ENCODE measurements at places on chromosomes 11 and 22. TPM values are rescaled to one million over a fixed set of nuclear protein-coding genes. Genes with fewer than 3 reads are reported as not detected.

Gene NXPE4
- 0.25 TPM for total RNA-seq

DNA sequence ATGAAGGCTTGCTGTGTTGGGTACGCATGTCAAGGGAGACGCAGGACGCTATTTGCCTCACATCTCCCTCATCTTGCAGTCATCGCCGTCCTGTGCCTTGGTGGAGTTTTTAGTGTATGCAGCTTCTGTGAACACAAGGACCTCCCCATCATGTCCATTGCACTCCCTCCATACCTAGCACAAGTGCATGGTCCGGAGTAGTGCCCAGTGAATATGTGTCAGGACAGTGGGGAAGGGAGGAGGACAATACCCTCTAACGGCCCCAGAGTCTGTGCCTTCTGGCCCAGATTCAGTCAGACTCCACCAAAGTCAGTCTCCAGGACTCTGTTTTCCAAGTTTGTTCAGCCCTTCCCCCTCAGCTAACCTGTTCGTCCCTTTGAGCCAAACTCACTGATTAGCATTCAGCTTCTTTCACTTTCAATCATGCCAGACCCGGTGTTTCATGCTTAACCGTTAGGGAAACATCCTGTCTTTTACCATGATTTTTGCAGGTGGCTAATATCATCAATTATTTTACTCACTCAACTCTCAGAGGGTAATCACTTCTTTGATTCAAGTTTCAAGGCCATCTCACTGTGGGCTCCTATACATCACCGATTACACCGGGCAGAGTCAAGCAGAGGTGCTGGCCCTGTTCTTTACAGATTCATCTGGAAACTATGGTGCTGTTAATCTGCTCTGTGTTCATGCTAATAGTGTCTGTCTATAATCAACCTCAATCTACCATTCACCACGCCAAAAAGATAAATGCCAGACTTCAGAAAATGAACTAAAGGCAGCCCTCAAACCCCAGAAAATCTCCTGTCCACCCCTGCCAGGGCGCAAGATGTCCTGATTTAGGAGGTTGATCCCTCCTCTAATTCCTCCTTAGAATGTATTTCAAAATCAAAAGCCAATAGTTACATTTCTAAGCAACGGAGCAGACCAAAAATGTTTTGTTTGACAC, 156.5 kb downstream of the RRAS2 start:
- DNase-seq = no peak

- DNase-seq = no peak
Measured at GRCh38 chr11:88655196-88655595, 317.7 kb upstream of the CTSC start.

Gene SPON1
- total RNA-seq = 34.5 TPM

- DNase-seq = peak; percentile 81
Measured at GRCh38 chr11:111283945-111284481, 14.3 kb upstream of the POU2AF3 start.

DNA sequence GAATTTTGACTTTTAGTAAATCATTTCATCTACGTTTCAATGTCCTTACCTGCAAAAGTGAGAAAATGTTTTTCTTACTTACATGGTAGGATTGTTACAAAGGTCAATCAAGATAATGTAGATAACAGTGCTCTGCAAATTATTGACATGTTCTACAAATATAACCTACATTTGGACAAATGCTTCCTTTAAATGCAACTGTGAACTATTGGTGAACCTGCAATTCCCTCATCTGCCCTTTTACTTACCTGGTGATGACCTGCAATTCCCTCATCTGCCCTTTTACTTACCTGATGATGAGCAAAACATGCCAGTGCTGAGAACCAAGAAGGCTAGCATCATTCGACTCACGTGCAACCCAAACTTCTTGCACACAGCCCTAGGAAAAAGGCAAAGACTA, 11.1 kb downstream of the ALG9 start:
- DNase-seq = no peak

- DNase-seq = no peak
Measured at GRCh38 chr11:59962107-59962482, 1.7 kb upstream of the OOSP4A start.

Gene OSM
- total RNA-seq = 8.7 TPM

Gene KLHL35
- 2.4 TPM for total RNA-seq

Gene TAF10
- 139 TPM for total RNA-seq

DNA sequence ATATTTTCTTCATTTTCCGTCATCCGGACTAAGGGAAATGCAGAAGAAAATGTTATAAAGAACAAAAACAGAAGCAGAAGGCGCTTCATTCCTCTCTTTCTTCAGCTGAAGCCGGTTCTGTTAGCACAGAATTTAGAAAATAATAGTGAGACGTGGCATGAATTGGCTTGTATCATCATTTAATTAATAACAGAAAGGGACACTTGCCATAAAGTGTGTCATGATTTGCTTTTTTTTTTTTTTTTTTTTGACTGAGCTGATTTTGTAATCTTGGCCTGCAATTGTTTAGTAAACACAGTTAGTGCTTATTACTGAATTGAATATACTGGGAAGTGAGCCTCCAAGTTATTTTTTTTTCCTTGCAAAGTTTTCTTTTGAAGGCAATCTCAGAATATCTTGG, at the start of gene MMP27:
Gene MMP27 (minus strand): TSS at position 144 of the 400 bp plus-strand sequence. CDS start 55 bp downstream, at position 89.
- no peak for DNase-seq

- peak; percentile 47 for DNase-seq
Measured at GRCh38 chr11:71327156-71328085, 75.0 kb upstream of the SHANK2 start.

Gene FJX1
- total RNA-seq = 10.4 TPM

Gene BBOX1
- total RNA-seq = not detected

DNA sequence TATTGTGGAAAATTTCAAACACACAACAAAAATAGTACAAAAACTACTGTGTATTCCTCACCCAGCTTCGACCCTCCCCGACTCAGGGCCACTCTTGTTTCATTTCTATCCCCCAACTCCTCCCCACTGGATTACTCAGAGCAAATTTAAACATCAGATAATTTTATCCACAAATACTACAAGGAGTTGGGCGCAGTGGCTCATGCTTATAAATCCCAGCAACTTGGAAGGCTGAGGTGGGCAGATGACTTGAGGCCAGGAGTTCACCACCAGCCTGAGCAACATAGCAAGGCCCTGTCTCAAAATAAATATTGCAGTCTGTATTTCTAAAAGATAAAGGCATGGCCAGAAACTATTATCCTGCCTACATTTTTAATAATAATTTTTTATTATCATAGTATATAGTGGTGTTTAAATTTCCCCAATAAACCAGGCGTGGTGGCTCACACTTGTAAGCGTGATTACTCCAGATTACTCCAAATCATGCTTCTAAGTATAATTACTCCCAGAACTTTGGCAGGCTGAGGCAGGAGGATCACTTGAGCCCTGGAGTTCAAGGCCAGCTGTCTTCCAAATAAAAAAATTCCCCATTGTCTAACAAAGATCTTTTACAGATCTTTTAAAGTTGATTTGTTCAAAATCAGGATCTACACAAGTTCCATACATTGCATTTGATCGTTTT, 39.8 kb downstream of the LRRC32 start:
- DNase-seq = no peak

Gene SPI1
- total RNA-seq = 95.7 TPM

DNA sequence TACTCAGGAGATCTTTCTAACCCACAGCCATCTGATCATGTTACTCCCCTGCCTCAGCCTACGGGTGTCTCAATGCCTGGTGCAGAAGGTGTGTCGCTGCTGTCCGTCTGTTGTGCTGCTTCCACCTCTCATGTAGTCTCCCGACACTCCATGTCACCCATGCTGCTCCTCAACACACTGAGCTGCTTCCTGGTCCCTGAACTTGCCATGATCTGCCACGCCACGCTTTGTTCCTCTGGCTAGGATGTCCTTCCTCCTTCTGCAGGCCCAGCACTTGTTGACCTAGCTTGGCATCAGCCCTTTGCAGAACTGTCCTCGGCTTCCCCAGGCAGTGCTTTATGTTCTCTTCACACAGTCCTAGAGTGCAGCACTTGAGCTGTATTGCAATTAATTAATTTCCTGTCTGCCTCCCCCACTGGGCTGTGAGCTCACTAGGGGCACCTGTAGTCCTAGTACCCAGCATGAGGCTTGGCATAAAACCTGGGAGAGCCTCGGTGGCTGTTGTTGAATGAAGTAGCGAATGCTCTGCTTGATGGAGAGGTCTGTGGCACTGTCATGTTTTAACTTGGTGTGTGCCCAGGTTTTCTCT, 9.5 kb downstream of the GTPBP1 start:
- peak; percentile 85 for DNase-seq

Gene SAC3D1
- total RNA-seq = 5.7 TPM

DNA sequence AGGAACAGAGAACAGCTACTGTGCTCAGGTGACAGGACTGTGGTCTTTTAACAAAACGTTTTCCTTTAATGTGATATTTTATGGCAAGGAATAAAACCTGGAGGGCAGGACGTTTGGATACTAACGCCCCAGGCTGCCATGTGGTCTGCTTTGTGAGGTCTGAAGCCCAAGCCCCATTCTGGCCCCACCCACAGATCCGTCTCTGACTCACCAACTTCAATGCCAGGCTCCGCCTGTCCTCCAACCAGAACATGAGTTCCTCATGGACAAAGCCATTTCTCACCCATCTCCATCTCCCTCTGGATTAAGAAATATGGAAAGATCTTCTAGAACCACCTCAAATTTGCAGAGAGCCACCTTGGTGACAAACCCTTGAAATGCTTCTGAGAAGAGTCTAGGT, 148.8 kb downstream of the CRYBB2 start:
- DNase-seq = no peak

DNA sequence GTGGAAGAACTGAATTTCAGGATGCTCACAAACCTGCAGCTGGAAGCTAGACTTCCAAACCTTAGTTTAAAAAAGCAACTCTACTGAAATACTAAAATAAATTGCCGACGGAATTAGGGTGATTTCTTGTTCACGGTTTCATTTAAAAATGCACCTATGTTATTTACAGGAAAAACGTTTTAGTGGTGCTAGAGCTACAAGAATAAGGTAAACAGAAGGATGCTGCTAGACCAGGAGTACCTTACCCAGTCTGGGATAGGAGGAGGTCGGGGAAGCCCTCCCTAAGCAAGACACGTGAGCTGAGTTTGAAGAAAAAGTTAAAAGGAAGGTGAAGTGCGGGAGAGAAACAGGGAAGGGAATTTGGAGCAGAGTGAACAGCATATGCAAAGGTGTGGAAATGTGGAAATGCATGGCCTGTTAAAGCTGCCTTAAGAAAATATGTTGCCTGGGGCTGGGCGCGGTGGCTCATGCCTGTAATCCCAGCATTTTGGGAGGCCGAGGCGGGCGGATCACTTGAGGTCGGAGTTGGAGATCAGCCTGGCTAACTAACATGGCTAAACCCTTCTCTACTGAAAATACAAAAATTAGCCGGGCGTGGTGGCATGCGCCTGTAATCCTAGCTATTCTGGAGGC, 1.4 kb upstream of the FTH1 start:
- DNase-seq = peak; percentile 72

DNA sequence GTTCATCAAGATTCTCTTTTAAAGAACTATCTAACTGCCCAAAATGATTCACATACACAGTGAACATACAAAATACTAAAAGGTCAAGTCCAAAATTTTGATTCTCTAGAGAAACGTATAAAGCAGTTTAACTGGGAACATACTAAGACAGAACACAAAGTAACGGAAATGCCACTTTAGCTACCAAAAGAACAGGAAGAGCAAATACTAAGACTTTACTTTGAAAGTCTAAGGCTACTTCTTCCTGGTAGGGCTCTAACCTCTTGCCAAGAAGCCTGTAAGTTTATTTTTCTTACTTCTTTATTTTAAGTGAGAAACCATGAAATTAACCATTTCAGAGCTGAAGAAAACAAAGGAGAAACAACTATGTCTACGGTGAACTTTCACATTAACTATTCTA, 6.2 kb downstream of the PICALM start:
- DNase-seq = no peak

- DNase-seq = peak; percentile 61
Measured at GRCh38 chr11:116832350-116833290, 2.9 kb downstream of the APOC3 start.

Gene RFPL2
- total RNA-seq = 0.23 TPM

GRCh38 chr11:74929431-74930363, 19.2 kb downstream of the XRRA1 start:
- DNase-seq = no peak

GRCh38 chr11:10376061-10376460, 71.2 kb downstream of the ADM start:
- DNase-seq = no peak

- no peak for DNase-seq
Measured at GRCh38 chr11:10637731-10638151, 55.8 kb downstream of the IRAG1 start.

Gene OR51B5
- total RNA-seq = 0.89 TPM

- DNase-seq = no peak
Measured at GRCh38 chr11:72375241-72375960, 58.9 kb downstream of the CLPB start.

- peak; percentile 47 for DNase-seq
Measured at GRCh38 chr22:23537416-23537815, 42.7 kb downstream of the IGLL1 start.

Gene ACR
- total RNA-seq = 6.7 TPM

DNA sequence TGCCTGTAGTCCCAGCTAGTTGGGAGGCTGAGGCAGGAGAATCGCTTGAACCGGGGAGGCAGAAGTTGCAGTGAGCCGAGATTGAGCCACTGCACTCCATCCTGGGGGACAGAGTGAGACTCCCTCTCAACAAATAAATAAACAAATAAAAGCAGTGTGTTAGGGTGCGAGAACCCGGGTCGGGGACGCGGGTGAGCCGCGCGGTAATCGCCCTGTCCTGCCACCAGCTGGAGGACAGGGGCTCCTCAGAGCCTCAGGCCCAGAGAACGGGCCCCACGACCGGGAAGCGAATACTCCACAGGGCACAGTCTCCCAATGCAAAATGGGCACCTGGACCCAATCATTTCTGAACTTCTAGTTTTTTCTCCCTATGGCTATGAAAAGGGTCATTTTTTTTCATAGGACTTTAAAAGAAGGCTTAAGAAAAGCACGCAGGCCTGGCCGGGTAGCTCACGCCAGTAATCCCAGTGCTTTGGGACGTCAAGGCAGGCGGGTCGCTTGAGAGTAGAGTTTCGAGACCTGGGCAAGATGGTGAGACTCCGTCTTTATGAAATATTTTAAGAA, 744 bp upstream of the MCM5 start:
- no peak for DNase-seq

Gene LRRC32
- 44.1 TPM for total RNA-seq

GRCh38 chr11:65340226-65340625, 6.6 kb downstream of the DPF2 start:
- DNase-seq = no peak

All from spleen (tissue), 13 donors.